Uterus (tissue), 4 donors: ENCODE measurements at places on chromosomes 7 and 10. TPM values are rescaled to one million over a fixed set of nuclear protein-coding genes. Genes with fewer than 3 reads are reported as not detected.
A peak's percentile ranks its signal among the peaks of the same experiment; 100 is the strongest.

HTR5A gene
- total RNA-seq, result not detected

UBTD1 gene
- total RNA-seq, result 6.6 TPM

TRPV6 gene
- total RNA-seq, result 0.46 TPM

RELN gene
- total RNA-seq, result 47.4 TPM

FRMD4A gene
- 5.6 TPM for total RNA-seq

SUGCT gene
- total RNA-seq, result not detected

POLR2J2 gene
- 1.0 TPM for total RNA-seq

DLX6 gene
- total RNA-seq, result 1.5 TPM

TUBAL3 gene
- not detected for total RNA-seq

SPOCK2 gene
- total RNA-seq, result 1.8 TPM

GRCh38 chr10:124280916-124281315 lies 137.8 kb downstream of the OAT start:
- DNase-seq, result no peak

- DNase-seq, result no peak
Observed at GRCh38 chr10:80191589-80192270, 13.6 kb downstream of the ANXA11 start.

DNA sequence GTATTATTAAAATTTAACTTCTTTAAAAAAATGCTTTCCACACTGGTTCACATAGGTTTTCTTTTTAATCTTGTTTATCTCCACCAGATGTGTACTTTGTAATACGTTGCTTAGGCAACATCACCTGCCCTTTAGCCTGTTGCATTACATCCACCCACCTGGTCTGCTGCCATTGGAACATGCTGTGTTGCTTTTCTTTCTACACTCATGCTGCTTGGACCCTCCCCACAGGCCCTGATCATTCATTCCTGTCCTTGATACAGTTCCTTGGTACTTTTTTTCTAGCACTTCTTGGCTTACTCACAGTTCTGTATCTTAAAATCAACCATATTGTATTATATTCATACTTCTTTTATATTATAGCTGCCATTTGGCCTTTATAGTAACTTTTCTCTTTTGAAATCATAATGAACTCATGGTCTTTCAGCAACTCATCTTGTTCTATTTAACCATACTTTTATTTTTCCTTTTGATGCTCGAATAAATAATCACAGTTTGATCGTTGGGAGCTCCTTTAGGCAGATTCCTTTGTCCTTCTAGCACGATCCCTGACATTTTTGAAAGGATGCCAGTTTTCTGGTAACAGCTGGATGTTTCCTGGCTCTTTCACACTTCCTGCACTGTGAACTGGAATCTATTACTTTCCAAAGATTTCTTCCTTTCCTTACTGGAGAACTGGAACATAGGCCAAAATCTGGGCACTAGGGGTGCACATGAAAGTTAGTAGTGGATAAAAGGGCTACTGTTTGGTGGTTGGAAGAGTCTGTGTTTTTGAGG lies 125.1 kb downstream of the CDK14 start:
- DNase-seq, result peak; percentile 72

GRCh38 chr10:27355918-27356573 lies 115.4 kb upstream of the ACBD5 start:
- no peak for DNase-seq

- no peak for DNase-seq
Observed at GRCh38 chr7:18087687-18088078, 60.0 kb upstream of the PRPS1L1 start.

DNA sequence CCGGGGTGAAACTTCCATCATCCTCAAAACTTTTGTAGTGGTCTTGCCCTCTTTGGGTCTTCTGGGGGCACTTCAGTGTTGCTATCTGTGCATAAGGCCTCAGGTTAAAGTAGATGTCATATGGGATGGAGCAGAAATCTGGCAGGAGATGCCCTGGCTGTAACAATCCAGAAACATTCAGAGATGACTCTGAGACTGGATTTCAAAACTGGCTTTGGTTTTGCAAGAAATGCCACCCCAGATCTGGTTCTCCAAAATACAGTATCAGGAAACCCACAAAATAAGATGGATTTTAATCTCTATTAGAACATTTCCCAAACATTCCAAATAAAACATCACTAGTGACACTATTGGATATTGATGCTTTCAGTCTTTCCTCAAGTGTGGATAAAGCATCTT lies 191.5 kb downstream of the REEP3 start:
- DNase-seq, result no peak

DNA sequence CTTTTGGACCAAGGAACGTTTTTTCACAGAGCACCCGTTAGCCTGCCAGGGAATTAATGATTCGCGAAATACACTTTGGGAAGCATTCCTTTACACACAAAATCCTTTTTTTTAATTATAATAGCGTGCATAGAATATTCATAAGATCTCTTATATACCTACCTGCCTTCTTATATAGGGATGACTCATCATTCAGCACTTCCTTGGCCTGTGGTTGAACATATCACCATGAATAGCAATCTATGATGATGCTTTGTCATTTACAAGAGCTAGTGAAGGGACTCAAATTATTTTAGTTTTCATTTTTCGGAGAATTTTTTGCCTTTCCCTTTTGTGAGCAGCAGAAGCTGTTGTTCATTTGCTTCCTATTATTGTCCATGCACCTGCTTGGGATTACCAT lies 97.0 kb downstream of the CDH23 start:
- DNase-seq, result no peak

- no peak for DNase-seq
Observed at GRCh38 chr10:106226828-106227227, 937.7 kb downstream of the SORCS1 start.

GRCh38 chr7:5557920-5558401 lies 134.3 kb upstream of the TNRC18 start:
- peak; percentile 65 for DNase-seq

GRCh38 chr10:51000164-51000563 lies 74.1 kb upstream of the PRKG1 start:
- no peak for DNase-seq

DNA sequence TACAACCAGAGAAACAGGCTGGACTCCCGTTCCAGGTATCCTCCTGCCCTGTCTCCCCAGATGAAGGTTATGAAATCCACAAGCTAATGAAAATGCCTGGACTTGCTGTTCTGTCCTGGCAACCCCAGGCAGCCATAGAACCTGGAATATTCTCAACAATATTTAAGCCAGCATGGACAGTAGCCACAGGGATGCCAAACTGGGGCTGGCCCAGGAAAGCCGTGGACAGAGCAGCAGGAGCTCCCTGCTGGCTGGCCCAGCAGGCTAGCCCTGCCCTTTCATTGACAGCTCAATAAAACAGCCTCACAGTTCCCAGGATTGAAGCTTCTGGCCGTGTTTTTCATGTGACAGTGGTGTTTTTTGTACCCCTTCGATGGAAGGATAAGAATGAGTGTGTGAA lies 230.6 kb downstream of the BMPER start:
- DNase-seq, result no peak

- no peak for DNase-seq
Observed at GRCh38 chr10:122561792-122562191, 1.2 kb downstream of the DMBT1 start.

GRCh38 chr10:68800211-68800610 lies 27.1 kb upstream of the STOX1 start:
- no peak for DNase-seq

DNA sequence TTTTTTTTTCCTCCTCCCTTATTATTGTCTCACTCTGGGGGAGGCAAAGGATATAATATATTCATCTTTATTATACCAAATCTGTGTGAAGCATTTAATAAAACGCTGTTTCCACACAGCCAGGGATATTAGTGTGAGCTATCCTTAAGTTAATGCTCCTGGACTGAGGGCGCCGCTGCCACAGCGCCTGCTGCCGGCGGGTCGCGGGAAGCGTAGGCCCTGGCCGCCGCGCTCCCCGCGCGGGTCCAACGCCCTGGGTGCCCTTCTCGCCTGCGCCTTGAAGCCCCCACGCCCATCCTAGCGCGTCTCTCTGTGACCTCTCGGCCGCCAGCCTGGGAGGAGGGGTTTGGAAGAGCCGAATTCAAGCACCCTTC lies 9.5 kb upstream of the LBX1 start:
- no peak for DNase-seq

GRCh38 chr7:131083781-131084180 lies 243.9 kb upstream of the MKLN1 start:
- no peak for DNase-seq
